ENCODE measurements at places on chromosomes 16 and 17.

DNA sequence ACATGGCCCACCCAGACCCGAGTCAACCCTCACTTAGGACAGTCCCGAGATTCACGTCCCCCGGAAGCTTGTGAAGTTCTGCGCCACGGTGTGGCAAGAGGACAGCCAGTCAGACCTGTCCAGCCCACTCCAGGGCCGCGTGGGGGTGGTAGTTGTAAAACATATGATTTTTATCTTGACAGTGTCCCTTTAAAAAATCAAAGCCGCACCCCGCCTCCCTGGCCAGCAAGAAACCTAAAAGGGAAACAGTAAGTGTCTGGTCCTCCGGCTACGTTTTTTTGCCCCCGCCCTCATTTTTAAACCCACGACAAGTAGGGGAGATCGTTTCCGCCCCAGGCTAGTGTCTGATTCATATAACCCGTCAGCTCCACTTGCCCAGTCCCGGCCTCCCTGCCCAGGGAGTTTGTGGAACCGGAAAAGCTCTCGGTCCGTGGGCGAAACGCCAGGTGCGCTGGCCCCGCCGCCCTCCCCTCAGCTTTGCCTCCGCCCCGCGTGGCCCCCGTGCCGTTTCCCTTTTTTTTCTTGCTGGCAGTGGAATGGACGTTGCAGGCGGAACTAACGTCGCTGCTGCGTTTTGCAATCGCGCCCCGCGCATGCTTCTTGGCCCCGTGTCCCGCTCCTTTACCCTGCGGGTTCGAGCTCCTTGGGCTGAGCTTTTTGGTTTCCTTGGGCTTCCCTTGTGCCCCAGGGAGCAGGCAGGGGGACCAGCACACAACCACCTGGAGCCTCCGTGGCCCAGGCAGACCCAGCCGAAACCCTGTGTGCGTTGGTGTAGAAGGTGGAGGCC is 13.3 kb upstream of the NUDT16L1 start:
- no peak for DNase-seq

- DNase-seq = no peak
Measured at GRCh38 chr17:3027786-3028532, 35.4 kb downstream of the OR1D5 start.

- no peak for DNase-seq
Measured at GRCh38 chr16:16166085-16166484, 57.2 kb downstream of the ABCC6 start.

DNA sequence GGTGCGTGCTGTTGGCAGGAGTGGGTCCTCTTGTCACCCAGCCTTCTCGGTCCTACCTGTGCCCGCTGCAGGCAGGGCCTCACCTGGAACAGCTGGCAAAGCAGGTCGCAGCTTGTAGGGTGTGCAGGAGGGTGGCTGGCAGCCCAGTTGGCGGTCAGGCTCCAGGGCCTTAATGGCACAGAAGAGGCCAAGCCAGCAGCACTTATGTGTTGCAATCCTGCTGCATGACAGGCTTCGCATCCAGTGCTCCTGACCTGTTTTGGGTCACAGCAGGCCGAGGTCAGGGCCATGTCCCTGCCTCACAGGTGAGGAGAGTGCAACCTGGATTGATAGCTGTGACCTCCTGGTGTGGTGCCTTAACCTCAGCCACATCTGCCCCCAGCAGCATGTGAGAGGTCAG is 31.9 kb downstream of the ZC3H18 start:
- DNase-seq = no peak

DNA sequence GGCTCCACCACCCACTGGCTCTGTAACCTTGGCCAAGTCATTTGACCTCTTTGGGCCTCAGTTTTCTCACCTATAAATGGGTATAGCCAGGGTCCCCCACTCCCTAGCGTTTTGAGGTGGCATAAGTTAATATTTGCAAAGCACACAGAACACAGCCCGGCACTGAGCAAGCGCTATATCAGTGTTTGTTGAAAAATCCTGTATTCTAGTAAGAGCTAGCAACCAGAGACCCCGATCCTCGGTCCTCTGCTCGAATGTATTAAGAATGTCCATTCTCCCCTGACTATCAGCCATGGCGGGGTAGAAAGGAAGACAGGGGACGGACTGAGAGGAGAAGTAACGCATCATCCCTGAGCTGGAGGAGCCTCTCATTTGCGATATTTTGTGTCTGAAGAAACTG is 131.2 kb downstream of the IRF8 start:
- DNase-seq = no peak

- DNase-seq = no peak
Measured at GRCh38 chr17:81097134-81097942, 62.4 kb downstream of the BAIAP2 start.

- DNase-seq = no peak
Measured at GRCh38 chr17:22671110-22671509, 978.8 kb downstream of the KCNJ18 start.

DNA sequence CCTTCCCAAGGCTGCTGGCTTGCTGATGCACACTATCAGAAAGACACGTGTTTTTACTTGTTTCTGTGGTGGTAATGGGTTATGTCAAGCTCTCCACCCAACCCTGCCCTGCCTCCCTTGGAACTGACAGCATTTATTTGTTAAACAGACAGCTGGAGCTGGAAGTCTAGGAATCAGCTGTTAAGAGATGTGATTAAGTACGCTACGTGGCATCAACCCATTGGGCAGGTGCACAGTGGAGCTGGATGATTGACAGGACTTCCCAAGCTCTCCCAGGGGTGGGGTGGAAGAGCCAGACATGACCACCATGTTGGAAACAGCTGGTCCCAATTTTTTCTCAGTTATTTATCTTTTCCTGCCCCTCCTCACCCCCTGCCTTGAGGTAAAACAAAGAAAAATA is 49.4 kb downstream of the ADAMTS18 start:
- no peak for DNase-seq

GRCh38 chr16:78648517-78648916 is 549.1 kb downstream of the WWOX start:
- DNase-seq = no peak

- no peak for DNase-seq
Measured at GRCh38 chr16:3878610-3879009, 1.9 kb downstream of the CREBBP start.

DNA sequence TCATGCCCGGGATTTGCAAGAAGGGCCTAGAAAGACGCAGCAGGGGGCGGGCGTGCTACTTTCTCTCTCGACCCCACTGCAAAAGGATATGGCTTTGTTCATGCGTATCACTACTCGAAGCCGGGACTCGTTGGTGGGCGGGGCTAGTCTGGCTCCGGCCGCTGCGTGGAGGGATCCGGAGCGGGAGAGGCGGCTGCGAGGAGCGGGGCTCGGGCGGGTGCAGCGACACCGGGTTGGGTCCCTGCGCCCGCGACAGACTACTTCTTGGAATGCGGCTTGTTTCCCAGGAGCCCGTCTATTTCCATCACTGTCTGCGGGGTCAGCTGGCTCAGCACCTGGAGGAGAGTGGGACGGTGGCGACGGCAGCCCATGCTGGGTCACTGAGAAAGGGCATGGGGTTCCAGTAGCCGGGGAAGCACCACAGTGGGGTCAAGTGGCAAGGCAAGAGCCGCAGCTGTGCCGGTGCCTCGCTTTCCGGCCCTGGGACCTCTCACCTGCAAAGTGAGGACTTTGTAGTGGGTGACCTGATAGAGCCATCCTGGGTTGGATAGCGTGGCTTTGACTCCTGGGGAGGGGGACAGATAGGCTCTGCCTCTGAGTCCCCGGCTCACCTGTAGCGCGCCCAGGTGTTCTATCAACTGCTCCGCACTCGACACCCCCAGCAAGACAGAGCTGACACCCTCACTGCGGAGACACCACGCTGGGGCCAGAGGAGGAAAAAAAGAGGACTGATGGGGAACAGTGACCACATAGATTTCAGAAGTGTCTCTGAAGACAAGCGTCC is 6.6 kb downstream of the KCNAB3 start:
- no peak for DNase-seq

- DNase-seq = no peak
Measured at GRCh38 chr17:77666881-77667395, 291.6 kb upstream of the TNRC6C start.

GRCh38 chr17:77443748-77444260 is 303.0 kb downstream of the SEC14L1 start:
- no peak for DNase-seq

DNA sequence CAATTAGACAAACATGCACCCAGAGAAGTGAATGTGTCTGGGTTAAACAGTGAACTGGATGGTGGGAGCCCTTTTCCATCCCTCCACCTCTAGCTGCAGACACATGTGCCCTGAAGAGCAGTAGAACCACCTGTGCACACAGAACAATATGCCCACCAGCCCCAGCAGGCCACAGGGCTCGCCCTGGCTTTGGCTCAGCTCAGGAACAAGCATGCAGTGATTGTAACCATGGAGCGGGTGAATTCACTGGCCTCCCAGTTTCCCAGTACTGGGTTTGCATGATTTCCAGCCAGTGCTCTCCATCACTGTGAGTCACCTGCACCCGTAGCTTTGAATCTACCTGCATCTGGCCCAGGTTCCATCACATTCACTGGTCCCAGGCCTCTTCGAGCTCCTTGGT is 5.2 kb downstream of the GPR179 start:
- DNase-seq = no peak

DNA sequence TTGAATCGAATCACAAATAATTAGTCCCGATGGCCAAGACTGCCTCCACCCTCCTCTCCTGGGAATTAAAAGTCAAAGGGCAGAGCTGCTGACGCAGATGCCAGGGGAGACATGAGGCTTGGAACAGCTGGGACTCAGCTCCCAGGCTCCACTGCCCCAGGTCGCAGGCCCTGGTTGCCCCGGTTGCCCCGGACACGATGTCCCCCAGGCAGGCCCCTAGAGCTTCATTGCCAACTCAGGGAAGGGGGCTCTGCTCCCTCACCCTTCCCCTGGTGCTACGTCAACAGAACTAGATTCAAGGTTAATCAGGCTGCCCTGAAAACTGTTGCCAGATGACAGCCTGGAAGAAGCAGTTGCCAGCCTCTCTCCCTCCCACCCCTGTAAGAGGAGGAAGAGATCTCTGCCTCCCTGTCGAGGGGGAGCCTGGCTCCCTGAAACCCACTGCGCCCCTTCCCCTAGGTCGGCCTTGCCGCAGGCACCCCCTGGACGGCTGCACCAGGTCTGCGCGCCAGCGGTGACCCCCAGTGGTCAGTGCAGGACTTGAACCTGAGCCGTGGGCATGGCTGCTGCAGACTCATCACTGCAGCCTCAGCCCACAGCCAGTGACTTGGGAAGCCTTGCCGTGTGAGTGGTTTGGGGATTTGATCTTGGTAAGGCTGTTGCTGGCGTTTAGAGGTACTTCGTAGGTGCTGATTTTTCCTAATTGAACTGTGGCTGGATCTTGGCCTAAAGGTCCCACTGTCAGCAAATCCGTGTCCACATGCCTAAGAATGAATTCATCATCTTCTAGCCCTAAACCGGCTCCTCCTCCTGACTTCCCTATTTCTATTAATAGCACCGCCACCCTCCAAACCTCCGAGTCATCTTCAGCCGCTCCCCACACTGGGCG is 84.1 kb upstream of the TOB1 start:
- DNase-seq = no peak

DNA sequence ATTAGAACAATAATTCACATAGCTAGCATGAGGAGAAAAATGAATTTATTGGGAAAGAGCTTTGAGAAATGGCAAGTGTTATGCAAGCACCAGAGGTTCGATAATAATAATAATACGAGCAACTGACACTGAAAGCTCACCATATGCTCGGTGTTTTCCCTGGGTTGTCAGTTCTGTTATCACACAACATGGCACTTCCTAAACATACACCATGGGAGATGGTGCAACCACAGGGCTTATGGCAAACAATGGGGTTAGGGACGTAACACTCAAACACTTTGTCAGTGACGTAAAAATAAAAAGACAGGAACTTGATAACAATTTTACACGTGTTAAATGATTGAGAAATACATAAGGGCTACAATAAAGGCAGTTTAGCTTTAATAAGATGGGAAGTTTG is 23.7 kb downstream of the OR1D5 start:
- no peak for DNase-seq

- DNase-seq = no peak
Measured at GRCh38 chr16:88886845-88887521, 20.5 kb upstream of the PABPN1L start.

DNA sequence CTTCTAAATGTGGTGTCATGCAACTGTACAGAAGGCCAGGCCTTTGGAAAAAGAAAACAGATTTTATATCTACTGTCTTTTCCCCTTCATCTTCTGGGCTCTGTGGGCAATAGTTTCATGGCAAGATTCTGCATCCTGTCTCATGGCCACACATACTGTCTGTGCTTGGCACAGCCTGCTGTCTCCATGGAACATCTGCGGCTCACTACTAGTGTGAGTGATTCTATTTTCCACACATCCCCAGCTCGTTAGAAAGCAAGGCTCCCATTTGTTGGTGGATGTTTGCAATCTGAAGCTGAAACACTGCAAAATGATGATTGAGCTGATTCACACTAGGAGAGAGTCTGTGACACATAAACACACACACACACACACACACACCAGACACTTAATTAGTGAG is 32.4 kb downstream of the CACNG3 start:
- DNase-seq = no peak

- DNase-seq = no peak
Measured at GRCh38 chr16:72203401-72203800, 31.4 kb upstream of the PMFBP1 start.

DNA sequence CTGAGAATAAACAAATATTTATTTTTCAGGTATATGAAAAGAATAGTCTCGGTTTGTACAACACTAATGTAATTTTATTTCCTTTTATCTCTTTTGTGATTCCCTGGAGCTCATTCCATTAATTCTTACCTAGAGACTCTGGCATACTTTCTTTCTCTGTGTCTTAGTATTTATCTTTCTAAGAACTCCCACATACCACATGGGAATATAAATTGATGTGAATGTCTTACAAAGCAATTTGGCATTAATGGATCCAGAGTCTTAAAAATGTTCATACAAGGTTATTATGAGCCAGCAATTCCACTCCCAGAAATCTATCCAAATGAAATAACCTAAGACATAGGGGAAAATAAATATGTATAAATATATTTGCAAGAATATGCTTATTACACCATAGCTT is 202.7 kb downstream of the CDH11 start:
- no peak for DNase-seq

DNA sequence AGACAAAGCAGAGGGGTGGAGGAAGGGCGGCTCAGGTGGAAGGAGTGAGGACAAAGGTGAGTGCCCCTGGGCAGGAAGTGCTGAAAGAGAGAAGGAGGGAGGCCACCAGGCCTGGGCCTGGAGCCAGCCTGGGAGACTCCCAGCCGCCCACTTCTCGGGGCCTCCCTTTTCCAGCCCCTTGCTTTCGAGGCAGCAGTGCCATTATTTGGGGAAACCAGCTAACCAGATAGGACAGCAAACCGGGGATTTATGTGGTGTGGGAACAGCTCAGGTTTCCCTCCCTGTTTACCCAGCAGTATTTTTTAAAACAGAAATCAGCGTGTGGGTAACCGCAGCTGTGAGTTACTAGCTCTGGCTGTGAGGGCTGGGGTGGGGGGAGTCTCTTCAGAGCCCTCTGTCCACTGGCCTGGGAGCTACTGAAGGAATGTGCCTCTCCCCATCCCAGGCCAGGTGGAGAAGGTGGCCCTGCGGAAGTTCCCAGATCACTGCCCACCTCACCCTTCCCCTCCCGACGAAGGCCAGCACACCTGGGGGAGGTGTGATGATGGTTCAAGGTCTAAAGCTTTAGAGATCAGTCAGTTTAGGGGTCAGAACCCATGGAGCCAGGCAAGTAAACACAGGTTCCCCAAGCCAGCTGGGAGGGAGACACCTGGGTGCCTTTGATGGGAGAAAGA is 8.4 kb upstream of the MEOX1 start:
- DNase-seq = no peak

GRCh38 chr16:84486126-84486525 is 18.3 kb downstream of the MEAK7 start:
- no peak for DNase-seq
